ENCODE measurements at places on chromosomes 6 and 20. TPM values are rescaled to one million over a fixed set of nuclear protein-coding genes. Genes with fewer than 3 reads are reported as not detected.

DNA sequence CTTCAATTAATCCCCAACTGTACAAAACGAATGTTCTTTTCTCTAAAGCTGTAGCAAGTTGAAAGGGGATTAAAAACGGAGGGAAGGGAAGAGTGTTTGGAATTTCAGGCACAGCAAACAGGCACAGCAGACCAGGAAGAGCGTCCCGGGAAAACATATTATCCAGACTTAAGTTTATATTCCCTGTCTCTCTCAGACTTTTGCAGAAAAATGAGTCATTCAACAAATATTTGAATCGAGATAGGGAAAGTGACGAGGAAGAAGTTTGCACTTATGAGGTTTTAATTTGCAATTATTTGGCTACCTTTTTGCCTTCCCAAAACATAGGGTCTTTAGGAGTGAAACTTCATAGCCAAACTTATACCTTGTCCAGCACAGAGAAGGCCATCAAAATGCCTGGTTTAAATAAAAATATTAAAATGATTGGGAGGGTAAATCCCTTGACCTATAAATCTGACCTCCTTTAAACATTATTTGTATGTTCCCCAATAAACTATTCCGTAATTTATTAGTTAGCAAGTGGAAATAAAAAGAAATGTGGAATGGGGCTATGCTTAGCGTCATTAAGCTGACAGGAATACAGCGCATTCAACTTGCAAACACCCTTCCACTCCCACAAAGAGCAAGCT, 16.0 kb downstream of the HFE start:
- peak; percentile 40 for DNase-seq
- peaks cover 14% of the 10 kb centered on the region for H3K36me3 ChIP-seq
- H3K4me1 ChIP-seq: peaks cover 11% of the 10 kb centered on the region
- peak overlapping the region; percentile 75 for H3K4me3 ChIP-seq
- no peaks in the 10 kb centered on the region for H3K27me3 ChIP-seq

- DNase-seq: no peak
- H3K4me3 ChIP-seq: no peak overlapping the region
- no peaks in the 10 kb centered on the region for H3K4me1 ChIP-seq
- H3K27ac ChIP-seq: no peak overlapping the region
These were observed 110.4 kb downstream of the ADGRG6 start for GRCh38 chr6:142412241-142412640.

DNA sequence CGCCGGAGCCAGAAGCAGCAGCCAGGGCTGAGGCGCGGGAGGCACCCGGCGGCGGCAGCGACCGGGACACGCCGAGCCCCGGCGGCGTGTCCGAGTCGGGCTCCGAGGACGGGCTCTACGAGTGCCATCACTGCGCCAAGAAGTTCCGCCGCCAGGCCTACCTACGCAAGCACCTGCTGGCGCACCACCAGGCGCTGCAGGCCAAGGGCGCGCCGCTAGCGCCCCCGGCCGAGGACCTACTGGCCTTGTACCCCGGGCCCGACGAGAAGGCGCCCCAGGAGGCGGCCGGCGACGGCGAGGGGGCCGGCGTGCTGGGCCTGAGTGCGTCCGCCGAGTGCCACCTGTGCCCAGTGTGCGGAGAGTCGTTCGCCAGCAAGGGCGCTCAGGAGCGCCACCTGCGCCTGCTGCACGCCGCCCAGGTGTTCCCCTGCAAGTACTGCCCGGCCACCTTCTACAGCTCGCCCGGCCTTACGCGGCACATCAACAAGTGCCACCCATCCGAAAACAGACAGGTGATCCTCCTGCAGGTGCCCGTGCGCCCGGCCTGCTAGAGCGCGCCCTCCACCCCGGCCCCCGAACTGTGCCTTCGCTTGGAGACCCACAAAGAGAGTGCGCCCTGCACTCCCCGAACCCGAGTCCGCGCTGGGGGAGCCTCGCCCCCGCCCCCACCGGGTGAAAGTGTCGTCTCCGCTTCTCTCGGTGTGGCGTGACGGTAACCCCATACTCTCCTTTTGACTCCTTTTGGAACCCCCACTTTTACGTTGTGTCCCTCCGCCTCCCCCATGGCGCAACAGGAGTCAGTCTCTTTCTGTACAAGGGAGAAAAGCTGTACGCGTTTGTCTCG, 1.6 kb downstream of the INSM1 start:
- H3K27ac ChIP-seq: no peak overlapping the region
- peaks cover 9% of the 10 kb centered on the region for H3K4me1 ChIP-seq
- H3K27me3 ChIP-seq: peaks cover 32% of the 10 kb centered on the region
- no peaks in the 10 kb centered on the region for H3K36me3 ChIP-seq
- peak overlapping the region; percentile 28 for H3K4me3 ChIP-seq
- no peak for DNase-seq

- DNase-seq: no peak
- no peaks in the 10 kb centered on the region for H3K4me1 ChIP-seq
- no peak overlapping the region for H3K27ac ChIP-seq
- H3K4me3 ChIP-seq: no peak overlapping the region
These were observed 680.8 kb upstream of the NRSN1 start for GRCh38 chr6:23445157-23445710.

The PPP1R10 gene
- 103 TPM for total RNA-seq

The DEFB123 gene
- not detected for total RNA-seq

The LPA gene
- total RNA-seq: not detected

The CUL9 gene
- 42.8 TPM for total RNA-seq

Measured in MCF 10A (cell line).